Large intestine (tissue), 12 donors: ENCODE measurements at places on chromosomes 16 and 17. TPM values are rescaled to one million over a fixed set of nuclear protein-coding genes. Genes with fewer than 3 reads are reported as not detected.

SP2 gene
- 17.9 TPM for polyA plus RNA-seq

CDH15 gene
- 1.1 TPM for polyA plus RNA-seq

ESRP2 gene
- polyA plus RNA-seq, result 40.0 TPM

RGS11 gene
- polyA plus RNA-seq, result 6.6 TPM

PIGW gene
- 9.8 TPM for polyA plus RNA-seq

PRSS36 gene
- 2.0 TPM for polyA plus RNA-seq

KCNG4 gene
- polyA plus RNA-seq, result not detected
